CD4-positive, alpha-beta T cell treated with Interleukin-15 for 1 hour (primary cell): ENCODE measurements at places on chromosomes 13 and 19.
A peak's percentile ranks its signal among the peaks of the same experiment; 100 is the strongest.

DNA sequence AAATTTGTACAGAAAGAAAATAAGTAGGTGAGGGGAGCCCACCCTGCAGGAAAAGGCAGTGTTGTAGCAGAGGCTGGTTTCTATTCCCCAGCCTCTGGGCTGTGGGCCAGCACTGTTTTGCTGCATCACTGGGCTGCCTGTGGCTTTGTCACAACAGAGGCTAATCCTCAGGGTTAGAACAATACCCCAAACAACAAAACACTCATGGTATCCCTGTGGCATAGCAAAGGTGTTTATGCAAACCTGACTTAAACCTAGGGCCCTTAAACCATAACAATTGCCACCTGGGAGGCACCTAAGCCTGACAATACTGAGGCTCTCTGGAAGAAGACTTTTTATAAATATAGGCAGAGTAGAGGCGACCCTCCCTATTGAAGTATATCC lies 314.7 kb downstream of the OLFM4 start:
- DNase-seq: no peak

GRCh38 chr13:45728759-45729158 lies 26.6 kb downstream of the CBY2 start:
- DNase-seq: no peak

DNA sequence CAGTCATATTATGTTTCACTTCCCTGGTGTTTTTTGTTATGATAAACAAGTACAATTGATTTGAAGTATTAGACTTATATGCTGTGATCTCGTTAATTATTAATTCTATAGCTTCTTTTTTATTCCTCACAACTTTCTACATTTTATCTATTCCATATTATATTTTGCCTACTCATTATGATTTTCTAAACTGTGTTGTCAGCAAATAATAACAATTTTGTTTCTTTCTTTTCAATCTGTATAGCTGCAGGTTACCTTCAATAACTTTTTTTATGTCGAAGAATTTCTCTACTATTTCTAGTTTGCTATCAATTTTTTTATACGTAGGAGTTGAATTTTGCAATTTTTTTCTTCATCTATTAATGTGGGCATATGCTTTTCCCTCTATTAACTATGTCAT lies 304.4 kb downstream of the PCDH17 start:
- DNase-seq: no peak

DNA sequence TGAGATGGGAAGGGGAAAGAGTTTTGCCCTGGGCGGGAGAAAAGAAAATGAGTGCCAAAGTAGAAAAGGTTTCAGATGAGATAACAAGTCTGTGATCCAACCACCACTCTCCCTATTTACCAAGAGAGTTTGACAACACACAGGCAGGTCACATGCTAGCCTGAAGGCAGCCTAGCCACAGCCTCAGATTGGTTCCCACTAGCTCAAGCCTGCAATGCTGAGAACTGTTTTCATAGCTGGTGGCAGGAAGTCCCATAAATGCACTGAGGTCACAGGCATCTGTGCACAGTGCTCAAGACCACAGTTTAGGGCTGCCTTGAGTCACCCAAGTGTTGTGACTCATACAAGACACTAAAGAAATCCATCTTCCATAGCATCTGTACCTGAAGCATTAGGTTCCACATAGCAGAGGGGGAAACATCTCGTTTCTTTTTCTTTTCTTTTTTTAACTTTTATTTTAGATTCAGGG lies 18.5 kb upstream of the POP4 start:
- peak; percentile 57 for DNase-seq

DNA sequence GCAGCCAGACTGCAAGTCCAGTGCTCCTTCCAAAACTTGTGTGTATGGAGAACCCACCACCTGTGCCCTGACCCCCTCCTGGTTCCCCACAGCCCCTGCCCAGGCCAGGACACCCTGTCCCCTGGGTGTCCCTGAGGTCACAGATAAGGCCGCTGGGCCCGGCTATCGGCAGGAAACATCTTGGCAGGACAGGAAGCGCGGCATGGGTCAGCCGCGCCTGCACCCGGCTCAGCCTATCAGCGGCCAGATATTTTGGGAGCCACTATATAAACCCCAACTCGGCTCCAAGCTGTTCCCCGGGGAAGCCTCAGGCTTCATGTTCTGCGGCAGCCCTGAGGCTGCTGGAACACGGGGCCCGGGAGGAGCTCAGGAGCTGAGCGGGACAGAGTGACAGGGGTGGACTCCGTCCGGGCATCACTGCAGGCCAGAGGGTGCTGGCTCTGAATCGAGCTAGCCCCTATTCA lies 60.8 kb downstream of the AP1M1 start:
- peak; percentile 73 for DNase-seq

DNA sequence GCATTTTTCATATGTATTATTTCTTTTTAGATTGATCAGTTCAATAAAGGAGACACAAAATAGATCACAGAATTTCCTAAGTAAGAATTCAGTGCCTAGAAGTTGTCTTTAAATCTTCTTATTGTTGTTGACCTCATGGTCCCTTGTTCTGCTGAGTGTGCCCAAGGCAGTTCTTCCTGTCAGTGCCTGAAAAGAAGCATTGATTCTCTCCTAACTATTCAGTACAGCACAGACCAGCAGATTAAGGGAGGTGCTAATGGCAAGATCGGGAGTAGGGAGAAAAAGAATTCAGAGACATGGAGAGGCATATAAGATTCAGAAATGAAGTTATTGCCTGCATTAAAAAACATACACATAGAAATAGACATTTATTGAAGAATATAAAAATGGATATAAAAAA lies 180.5 kb upstream of the PCDH9 start:
- DNase-seq: no peak
